T-helper 2 cell treated with Interferon-gamma antibody and Interleukin-4, amounts not matched to agents 100 ng/mL and 5 ng/mL, for 36 hours (primary cell): ENCODE measurements at places on chromosomes 7 and 10. TPM values are rescaled to one million over a fixed set of nuclear protein-coding genes. Genes with fewer than 3 reads are reported as not detected.

Gene PPP1R17
- not detected in 2 replicates for total RNA-seq

Gene LLCFC1
- total RNA-seq: not detected in 2 replicates

Gene RHOBTB1
- not detected in 2 replicates for total RNA-seq

Gene GDF2
- not detected in 2 replicates for total RNA-seq

Gene GJD4
- total RNA-seq: not detected in 2 replicates

Gene SAMD9
- total RNA-seq: 38.5 and 39.2 TPM in 2 replicates

Gene IL6
- 0.66 TPM in 1 of 2 replicates, not detected in the other for total RNA-seq

Gene VAX1
- not detected in 2 replicates for total RNA-seq

Gene SLC29A4
- 0.27 and 0.59 TPM in 2 replicates for total RNA-seq

Gene CAMK1D
- 6.8 and 8.7 TPM in 2 replicates for total RNA-seq

Gene BCAP29
- 51.9 and 53.3 TPM in 2 replicates for total RNA-seq

Gene STK17A
- 46.4 and 47.4 TPM in 2 replicates for total RNA-seq

Gene NRAP
- total RNA-seq: not detected in 2 replicates

Gene CPN1
- not detected in 2 replicates for total RNA-seq

Gene SLC4A2
- total RNA-seq: 111 and 119 TPM in 2 replicates

Gene AKR1C8
- total RNA-seq: 0.20 and 0.23 TPM in 2 replicates

Gene ORC5
- 24.8 and 25.4 TPM in 2 replicates for total RNA-seq

Gene FAM237B
- not detected in 2 replicates for total RNA-seq

Gene SDK1
- 0.09 and 0.16 TPM in 2 replicates for total RNA-seq

Gene CFAP58
- 0.39 and 0.55 TPM in 2 replicates for total RNA-seq

Gene PRSS37
- total RNA-seq: not detected in 2 replicates

Gene COL17A1
- not detected in 2 replicates for total RNA-seq

Gene PLEKHS1
- 0.11 TPM in 1 of 2 replicates, not detected in the other for total RNA-seq

Gene CYP2C18
- 0.07 and 0.16 TPM in 2 replicates for total RNA-seq

Gene SFXN3
- 27.8 and 29.2 TPM in 2 replicates for total RNA-seq

Gene LIPJ
- total RNA-seq: 0.18 TPM in 1 of 2 replicates, not detected in the other

Gene CPXM2
- not detected in 2 replicates for total RNA-seq
